ENCODE measurements at places on chromosomes 11 and 22.

- peak; percentile 76 for DNase-seq
Measured at GRCh38 chr22:20531404-20532201, 24.2 kb downstream of the MED15 start.

GRCh38 chr11:1815311-1815710, 19.5 kb upstream of the SYT8 start:
- DNase-seq = no peak

DNA sequence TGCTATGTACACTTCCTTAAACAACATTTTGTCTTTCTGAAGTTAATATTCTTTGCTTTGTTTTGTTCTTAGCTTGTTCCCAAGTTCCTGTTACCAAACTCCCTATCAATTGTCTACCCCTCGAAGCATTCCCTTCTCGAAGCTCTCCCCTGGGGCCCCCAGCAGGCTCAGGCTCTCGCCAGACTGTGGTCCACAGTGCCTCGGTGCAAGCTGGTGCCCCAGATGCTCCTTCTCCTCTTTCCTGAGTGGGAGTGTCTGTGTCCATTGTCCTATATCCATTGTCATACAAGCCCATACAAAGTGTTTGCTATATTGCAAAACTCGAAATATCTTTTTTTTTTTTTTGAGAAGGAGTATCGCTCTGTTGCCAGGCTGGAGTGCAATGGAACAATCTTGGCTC, 51.7 kb upstream of the RTL6 start:
- no peak for DNase-seq

GRCh38 chr11:3157381-3158130, 7.6 kb downstream of the OSBPL5 start:
- no peak for DNase-seq

DNA sequence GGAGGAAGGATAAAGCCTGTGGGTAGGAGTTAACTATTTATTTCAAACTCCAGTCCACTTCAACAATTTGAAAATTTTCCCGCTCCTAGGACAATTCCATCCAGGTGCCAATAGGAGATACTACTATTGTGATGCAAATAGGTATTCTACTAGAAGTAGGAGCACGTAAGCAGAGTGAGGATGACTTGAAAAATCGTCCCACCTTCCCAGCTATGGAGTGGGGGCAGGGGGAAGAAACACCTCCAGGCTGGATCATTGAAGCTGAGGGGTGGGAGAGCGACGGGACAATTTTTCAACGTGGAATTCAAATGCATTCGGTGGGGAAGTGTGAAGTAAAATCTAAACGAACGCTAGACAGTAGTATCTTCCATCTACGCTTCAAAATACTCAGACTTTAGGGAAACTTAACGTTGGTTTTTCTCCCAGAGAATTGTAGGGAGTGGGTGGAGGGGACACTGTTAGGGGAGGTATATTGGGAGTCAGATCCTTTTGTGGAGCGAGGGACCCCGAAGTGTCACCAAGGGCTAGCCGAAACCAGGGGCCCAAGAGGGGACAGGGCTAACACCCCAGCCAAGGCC, 523 bp upstream of the ARHGAP42 start:
- no peak for DNase-seq

DNA sequence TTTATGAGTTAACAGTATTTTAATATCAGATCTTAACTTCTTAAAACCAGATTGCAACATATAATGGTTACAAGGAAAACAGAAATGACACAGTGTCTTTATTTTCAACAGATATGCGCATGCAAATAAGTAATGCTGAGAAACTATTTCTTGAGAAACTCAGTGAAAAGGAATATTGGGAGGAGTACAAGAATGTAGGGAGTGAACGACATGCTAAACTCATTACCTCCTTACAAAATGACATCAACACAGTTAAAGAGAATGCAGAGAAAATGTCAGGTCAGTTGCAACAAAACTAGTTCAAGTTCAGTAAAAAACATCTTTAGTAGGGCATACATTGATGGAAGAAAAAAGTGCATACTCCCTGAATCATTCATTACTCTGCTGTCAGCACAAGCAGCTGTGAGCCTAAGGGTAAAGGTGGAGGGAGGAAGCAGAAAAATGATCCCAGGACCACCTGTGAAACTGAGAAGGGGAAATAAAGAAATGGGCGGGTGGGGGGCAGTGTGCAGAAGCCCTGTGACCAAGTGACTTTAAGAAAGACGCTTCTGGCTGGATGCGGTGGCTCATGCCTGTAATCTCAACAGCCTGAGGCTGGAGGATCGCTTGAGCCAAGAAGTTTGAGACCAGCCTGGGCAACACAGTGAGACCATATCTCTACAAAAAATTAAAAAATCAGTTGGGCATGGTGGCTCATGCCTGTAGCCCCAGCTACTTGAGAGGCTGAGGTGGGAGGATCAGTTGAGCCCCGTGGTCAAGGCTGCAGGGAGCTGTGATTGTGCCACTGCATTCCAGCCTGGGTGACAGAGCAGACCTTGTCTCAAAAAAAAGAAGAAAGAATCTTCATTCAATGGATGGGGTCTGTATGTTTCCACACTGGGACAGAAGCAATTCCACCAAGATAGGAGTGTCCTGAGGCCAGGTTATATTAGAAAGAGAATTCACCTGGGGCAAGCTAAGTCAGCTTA, 31.2 kb downstream of the CCDC83 start:
- no peak for DNase-seq

DNA sequence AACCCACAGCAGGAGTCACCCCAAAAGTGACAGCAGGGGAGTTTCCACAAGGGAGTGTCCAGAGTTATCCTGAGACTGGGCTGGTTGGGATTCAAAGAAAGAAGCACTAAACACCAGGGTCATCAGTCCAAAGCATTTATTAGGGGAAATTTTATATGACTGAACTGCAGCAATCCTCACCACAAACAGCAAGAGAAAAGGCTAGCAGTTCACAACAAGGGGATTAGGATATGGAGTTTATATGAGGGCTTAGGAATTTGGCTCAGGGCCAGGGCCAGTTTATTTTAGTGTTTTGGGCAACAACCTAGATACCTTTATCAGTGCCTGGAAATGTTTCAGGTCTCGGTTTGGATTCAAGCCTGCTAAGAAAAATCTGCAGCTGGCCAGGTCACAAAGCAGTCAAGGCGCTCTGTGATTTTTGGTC, 4.6 kb upstream of the TMEM126A start:
- no peak for DNase-seq

DNA sequence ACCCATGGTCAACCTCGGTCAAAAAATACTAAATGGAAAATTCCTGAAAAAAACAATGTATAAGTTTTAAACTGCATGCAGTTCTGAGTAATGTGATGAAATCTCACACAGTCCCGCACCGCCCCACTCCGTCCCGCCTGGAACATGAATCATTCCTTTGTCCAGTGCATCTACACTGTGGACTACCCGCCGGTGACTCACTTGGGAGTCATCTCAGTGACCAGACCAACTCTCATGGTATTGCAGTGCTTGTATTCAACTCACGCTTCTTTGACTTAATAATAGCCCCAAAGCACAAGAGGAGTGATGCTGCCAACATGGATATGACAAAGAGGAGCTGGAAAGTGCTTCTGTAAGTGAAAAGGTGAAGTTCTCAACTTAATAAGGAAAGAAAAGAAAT, 48.8 kb downstream of the ARHGAP32 start:
- peak; percentile 89 for DNase-seq

DNA sequence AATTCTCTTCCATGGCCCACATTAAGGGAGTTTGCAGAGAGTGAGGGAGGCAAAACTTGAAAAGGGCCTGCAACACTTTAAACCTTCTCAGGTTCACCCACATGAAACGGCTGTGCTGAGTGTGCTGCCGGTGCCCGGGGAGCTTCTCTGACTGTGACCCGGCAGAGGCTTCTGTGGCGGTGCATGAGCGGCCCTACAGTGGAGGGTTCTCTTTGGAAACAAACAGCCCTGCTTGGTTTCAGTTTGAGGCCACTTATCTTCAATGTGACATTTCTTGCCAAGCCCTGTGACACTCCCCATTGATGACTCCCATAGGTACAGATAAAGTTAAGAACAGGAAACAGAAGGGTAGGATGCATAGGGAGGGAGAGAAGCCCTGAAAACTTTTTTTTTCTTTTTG, 31.8 kb downstream of the FAM118A start:
- no peak for DNase-seq

DNA sequence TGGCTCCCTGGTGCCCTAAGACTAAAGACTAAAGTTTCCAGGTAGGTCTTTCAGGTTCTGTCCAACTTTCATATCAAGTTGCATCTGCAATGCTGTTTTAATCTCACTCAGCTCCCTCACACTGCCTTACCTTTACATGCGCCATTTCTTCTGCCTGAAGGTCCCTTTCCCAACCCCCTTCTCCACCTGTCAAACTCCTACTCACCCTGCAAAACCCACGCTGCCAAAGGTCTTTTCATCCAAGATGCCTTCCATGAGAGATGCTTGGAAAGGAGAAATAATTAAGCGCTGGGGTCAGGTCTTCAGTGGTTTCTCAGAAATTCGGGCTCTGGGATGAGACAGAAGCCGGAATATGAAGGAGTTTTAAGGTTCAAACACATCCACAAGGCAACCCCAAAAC, 95.1 kb downstream of the MN1 start:
- no peak for DNase-seq

- DNase-seq = no peak
Measured at GRCh38 chr11:18347471-18348125, 25.2 kb downstream of the GTF2H1 start.

- DNase-seq = no peak
Measured at GRCh38 chr11:75474878-75475766, 42.1 kb upstream of the KLHL35 start.

- DNase-seq = no peak
Measured at GRCh38 chr11:78253797-78254196, 65.1 kb downstream of the USP35 start.

DNA sequence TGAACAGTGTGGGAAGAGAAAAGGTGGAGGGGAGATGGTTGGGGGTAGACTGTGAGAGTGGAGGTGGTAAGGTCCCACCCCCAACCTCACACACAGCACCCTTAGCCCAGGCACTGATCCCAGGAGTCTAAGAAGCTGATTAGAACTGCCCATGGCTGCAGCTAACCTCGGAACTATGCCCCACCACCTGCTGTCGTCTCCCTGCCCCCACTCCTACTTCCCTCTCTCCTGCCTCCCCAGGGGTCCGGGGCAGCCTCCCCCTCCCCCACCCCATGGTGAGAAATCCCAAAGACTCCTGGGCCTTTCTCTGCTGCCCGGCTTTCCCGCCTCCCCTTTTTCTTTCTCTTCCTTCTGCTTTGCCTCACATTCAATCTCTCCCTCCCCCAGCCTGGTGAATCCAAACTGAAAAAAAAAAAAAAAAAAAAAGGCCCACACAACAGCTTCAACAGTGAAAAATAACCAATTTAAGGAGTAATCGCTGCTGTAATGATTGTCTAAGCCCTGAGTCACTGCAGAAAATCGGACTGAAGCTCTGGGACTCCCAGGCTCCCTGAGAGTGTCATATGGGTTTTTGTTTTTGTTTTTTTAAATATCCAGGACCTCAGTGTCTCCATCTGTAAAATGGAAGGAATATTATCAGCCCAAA, 9.6 kb upstream of the TP53I11 start:
- no peak for DNase-seq

DNA sequence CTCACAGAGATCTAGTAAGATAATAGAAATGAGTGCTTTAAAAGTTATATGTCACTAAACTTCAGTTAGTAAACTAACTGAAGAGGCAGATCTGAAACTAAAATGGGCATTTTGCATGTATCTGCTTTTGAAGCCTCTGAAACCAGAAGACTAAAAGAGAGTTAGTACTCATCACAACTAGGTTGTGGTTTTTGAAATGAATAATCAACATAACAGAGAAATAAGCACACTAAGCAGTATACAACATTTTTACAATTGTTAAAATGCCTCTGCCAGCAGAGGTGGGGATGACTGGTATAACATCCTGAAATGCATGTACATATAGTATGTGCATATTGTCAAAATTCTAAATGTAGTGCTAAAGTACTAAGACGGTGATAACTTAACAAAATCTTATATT, 564.5 kb downstream of the DLG2 start:
- no peak for DNase-seq

GRCh38 chr11:95556342-95557163, 233.0 kb downstream of the FAM76B start:
- DNase-seq = no peak
